ENCODE measurements at places on chromosomes 5 and 9.

- DNase-seq = no peak
Measured at GRCh38 chr9:73042155-73042554, 89.3 kb upstream of the ALDH1A1 start.

DNA sequence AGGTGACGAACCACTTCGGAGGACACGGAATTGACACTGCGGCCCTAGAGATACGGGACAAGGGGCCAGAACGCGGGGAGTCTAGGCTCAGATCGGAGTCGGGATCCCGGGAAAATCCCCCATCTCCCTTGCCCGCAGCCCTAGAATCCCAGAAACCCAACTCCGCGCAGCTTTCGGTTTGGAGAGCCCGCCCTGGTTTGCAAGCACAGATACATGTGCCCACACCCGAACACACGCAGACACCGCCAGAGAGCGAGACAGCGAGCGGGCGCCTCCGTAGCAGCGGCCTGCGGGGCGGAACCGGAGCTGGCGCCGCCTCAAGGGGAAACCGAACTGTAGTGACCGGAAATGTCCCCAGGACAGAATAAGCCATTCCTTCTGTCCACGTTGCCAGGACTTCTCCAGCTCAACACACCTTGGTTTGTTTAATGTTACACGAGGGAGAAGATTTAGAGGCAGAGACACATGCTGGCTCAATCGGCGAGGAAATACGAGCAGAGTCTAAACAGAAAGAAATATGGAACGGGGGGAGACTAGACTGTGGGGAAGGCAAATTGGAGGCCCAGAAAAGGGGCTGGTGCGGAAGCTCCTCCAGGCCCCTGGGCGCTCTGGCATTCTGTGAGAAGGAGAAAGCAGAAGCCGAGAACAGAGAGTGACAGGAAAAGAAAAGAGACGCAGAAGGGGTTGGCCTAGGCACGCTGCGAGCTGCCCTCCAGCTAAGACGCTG is 2.9 kb upstream of the PAX5 start:
- no peak for DNase-seq

DNA sequence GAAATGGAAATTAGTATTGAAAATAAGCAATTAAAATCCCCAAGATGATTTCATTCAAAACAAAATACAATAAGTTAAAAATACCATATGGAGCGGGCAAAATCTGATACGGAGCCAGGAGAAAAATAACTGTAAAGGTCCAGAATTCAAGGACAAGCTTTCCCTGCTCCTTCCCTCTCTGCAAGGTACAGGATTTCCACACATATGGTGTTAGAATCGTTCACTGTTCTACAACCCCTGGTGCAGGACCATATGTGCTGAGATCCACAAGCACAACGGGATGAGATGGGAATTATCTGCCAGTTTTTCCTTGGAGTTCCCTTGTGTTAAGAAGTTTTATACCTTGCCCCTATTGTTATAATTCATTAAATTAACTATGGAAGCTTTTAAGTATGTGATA is 94.7 kb upstream of the DMAC1 start:
- DNase-seq = no peak

- DNase-seq = no peak
Measured at GRCh38 chr9:32351845-32352244, 32.6 kb upstream of the ACO1 start.

DNA sequence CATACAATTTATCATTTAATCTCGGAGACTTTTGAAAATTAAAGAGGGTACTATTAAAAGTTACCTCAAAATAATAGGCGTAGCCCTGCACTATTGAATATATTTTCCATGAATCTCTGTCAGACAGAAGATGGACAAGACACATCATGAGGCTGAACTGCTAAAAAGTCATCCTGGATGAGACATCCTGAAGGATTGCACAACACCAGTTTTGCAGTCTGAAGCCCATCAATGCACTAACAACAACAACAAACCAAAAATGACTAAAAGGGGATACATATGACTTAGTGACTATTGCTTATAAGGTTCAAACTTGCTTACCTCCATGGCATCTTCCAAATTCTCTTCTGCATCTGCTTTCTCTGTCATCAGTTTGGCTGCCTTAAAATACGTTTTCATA is 15.7 kb downstream of the LMBRD2 start:
- DNase-seq = no peak

- DNase-seq = no peak
Measured at GRCh38 chr9:108041551-108041950, 552.0 kb upstream of the KLF4 start.

Measured in stimulated activated CD8-positive, alpha-beta memory T cell treated with anti-CD3 and anti-CD28 coated beads, Interleukin-2, amount 100 ng/mL, for 1 hour (primary cell).